SK-N-SH (cell line): ENCODE measurements at places on chromosomes 16 and 17.

DNA sequence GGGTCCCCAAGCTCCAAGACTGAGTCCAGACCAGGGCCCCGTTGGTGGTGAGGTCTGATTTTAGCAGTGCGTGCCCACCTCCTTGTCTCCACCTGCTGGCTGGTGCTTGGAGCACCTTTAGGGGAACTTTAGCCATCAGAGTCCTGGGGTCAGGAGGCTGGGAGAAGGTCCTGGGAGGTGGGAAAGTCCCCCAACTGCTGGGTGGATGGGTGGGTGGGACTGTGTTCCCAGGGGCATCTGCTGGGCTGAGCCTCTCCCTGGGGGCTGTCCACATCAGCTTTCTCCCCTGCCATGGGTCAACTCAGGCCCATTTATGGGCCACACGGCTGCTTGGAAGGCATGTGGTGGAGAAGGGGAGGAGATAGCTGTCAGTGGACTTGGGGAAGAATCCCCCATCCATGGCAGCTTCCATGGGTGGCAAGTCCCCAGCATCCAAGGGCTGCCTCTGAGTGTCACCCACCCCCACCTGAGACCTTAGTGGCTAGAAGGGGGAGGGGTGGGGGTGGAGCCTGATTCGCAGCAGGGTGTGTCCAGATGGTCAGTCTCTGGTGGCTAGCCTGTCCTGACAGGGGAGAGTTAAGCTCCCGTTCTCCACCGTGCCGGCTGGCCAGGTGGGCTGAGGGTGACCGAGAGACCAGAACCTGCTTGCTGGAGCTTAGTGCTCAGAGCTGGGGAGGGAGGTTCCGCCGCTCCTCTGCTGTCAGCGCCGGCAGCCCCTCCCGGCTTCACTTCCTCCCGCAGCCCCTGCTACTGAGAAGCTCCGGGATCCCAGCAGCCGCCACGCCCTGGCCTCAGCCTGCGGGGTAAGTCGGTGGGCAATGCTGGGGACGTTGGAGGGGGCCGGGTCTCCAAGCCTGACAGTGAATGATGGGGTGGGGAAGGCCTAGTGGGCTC lies at the start of gene TRPV2:
Gene TRPV2 (plus strand): TSS at position 541 of the 894 bp plus-strand sequence. CDS start 2,098 bp downstream, outside the sequence.
- DNase-seq = peak; percentile 23
- no peaks in the 10 kb centered on the region for H3K36me3 ChIP-seq
- H3K4me1 ChIP-seq = peaks cover 28% of the 10 kb centered on the region
- H3K4me3 ChIP-seq = no peak within 1 kb of the TSS
- H3K27ac ChIP-seq = no peak within 1 kb of the TSS
- H3K27me3 ChIP-seq = no peaks in the 10 kb centered on the region

DNA sequence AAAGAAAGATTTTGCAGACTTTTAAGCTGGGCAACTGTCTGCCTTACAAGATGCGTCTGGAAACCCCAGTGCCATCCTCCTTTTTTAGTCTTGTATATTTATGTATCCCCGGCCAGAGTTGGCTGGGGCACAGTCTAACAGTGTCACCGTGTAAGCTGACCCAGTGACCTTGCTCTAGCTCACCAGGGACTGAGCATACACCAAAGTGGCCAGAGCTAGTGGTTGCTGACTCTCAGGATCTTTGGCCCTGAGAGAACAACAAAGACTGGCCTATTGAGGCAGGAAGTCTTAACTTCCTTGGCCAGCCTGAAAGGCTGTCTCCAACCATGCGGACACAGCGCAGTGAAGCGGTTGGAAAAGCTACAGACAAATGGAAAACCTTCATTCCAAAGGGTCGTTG lies 745.2 kb downstream of the WWOX start:
- no peak overlapping the region for H3K4me3 ChIP-seq
- no peak overlapping the region for H3K27ac ChIP-seq

GRCh38 chr16:86067516-86067915 lies 168.6 kb downstream of the IRF8 start:
- H3K27ac ChIP-seq = no peak overlapping the region
- DNase-seq = no peak
- no peak overlapping the region for H3K4me3 ChIP-seq
- H3K27me3 ChIP-seq = peaks cover 75% of the 10 kb centered on the region
- no peaks in the 10 kb centered on the region for H3K36me3 ChIP-seq
- H3K4me1 ChIP-seq = no peaks in the 10 kb centered on the region

DNA sequence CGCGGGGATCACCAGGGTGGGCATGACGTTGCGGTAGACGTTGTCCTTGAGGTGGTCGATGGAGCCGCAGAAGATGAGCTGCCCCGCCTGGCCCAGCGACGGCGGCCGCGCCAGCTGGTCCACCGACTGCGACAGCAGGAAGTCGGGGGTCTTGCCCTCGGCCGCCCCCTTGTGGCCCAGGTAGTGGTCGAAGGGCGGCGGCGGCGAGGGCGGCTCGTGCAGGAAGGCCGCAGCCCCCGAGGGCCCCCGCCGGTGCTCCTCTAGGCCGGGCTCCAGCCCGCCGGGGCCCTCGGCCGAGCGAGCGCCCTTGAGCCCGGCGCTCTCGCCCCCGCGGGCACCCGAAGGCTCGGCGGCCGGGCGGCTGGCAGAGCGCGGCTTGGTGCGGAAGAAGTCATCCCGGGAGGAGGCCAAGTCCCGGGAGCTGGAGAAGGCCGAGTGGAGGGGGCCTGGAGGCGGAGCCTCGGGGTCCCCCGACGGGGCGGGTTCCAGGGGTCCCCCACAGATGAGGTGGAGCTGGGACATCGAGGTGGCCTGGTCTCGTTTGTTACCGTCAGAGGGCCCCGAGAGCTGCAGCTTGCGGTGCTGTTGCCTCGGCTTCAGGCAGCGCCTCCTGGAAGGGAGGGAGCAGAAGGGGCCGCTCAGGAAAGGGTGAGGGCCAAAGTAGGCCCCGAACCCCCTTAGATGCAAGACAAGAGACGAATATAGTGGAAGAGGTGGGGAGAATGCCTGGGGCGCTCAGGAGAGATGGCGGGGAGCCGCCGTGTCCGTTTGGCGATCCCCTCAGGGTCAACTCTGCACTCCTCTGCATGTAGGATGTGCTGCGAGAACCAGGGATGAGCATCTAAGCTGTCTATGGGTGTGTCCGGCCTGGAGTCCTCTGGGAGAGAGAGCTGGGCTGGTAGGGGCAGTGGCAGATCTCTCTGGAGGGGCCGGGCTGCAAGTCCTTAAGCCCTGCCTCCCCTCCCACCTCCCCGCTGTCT lies 8.8 kb downstream of the FAM171A2 start:
- H3K36me3 ChIP-seq = no peaks in the 10 kb centered on the region
- DNase-seq = no peak
- no peak overlapping the region for H3K27ac ChIP-seq
- H3K27me3 ChIP-seq = no peaks in the 10 kb centered on the region
- H3K4me3 ChIP-seq = no peak overlapping the region
- H3K4me1 ChIP-seq = no peaks in the 10 kb centered on the region; the same call in 1 of the 2 replicates

GRCh38 chr16:85750827-85751697 lies at the start of gene C16orf74:
C16orf74 (minus strand) TSS chr16:85751096; CDS start chr16:85735217, 15,879 bp downstream.
- peaks cover 20% of the 10 kb centered on the region; the same call in 1 of the 2 replicates for H3K4me1 ChIP-seq
- H3K27me3 ChIP-seq = no peaks in the 10 kb centered on the region
- H3K27ac ChIP-seq = peak within 1 kb of the TSS; percentile 11
- peak; percentile 90 for DNase-seq

DNA sequence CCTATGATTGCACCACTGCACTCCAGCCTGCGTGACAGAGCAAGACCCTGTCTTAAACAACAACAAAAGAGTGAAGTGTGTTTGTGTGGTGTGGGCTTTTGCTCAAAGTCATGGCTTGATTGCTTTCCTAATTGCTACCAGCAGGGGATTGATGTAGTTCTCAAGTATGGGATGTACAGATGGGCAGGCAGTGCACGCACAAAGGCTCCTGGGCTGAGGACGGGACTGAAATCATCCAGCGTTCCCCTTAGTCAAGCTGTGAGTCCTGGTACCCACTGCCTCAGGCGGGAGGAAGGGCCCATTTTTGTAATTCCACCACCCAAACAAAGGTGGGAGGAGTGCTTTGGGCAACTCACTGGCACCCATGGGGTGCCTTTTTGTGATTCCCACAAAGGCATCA lies 47.3 kb downstream of the GDE1 start:
- DNase-seq = no peak
- no peak overlapping the region for H3K27ac ChIP-seq
- H3K4me1 ChIP-seq = no peaks in the 10 kb centered on the region
- H3K4me3 ChIP-seq = no peak overlapping the region
